Cardiac muscle cell (in vitro differentiated cells and primary cell): ENCODE measurements at places on chromosomes 7 and 10.

DNA sequence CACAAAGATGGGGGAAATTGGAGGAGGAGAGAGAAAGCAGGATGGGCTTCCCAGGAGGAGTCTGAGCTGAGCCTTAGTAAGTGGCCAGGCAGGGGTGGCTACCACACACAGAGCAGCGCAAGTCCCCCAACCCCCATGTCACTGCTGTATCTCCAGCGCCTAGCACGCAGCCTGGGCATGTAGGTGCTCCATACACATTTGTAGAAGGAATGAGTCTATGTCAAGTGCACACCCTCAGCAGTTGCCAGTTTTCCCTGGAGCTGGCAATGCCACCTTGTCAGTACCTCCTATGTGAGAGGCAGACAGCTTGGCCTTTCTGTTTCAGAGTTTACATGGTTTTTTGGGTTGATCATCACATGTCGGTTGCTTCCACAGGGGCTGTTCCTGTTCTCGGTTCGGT, 116.1 kb downstream of the CLEC2L start:
- no peak for DNase-seq

DNA sequence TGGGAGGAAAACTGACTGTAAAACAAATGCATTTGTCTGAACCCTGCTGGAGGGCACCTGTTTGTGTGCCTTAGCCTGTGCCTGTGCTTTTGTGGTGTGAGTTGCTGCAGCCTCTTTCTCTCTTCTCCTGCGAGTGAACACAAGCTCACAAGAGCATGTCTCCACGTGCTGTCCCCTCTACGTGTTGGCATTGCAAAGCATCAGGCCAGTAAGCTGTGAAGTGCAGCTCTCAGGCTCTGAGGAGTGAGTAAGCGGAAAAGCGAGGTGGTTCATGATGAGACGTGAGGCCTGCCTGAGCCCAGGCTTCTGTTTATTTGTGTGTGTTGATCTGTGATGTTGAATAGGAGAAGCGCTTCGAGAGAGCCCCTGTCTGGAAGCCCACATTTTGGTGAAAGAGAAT, 85.6 kb upstream of the PDCD4 start:
- DNase-seq = no peak

- DNase-seq = no peak
Measured at GRCh38 chr10:118332948-118333710, 9.0 kb downstream of the FAM204A start.

DNA sequence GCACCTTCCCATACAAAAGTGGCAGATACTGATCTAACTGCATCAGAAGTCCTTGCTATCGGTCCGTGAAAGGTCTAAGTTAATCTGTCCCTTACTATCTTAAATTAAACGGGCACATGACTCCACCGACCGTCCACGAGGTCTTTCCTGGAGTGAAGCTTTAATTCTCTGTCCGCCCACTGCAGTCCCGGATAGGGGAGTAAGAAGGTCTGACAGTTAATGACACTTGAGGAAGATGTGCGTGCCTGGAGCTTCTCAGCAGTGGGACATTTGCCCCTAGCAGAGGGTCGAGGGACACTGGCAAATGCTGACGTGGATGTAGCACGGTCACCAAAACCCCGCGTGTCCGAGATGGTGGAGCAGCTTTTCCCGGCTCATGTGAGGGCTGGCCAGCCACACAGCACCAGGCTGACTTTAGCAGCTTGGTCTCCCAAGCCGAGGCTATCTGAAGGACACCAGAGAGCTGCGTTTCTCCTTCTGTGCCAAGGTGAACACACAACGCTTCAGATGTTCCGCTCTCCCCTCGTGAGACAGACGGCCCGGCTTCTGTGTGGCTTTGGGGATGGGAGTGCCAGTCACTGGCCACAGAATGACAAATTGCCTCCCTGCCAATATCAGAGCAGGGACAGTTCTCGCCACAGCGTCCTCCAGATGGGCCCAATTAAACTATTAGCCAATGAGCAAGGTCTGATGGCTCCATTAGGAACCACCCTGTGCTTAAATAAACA, 86.6 kb downstream of the ADARB2 start:
- no peak for DNase-seq

DNA sequence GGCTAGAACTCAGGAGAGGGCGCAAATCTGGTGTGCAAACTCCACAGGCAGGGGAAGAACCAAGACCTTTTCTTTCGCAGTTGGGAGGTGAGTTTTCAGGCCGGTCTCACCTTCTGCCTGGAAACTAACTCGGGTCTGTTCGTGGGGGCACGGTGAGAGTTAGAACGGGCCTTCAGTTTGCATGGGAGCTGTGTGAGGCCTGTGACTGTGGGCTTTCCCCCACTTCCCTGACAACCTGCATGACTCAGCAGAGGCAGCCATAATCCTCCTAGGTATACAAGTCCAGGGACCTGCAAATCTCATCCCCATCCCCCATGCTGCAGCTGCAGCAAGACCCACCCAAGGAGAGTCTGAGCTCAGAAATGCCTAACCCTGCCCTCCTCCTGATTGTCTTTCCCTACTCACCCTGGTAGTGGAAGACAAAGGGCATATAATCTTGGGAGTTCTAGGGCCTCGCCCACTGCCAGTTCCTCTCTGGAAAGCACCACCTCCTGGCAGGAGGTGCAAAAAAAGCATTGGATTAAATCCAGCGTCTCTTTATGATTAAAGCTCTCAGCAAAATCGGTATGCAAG, 194.9 kb upstream of the ETV1 start:
- no peak for DNase-seq

GRCh38 chr7:4109481-4110110, 572.5 kb upstream of the FOXK1 start:
- DNase-seq = no peak

DNA sequence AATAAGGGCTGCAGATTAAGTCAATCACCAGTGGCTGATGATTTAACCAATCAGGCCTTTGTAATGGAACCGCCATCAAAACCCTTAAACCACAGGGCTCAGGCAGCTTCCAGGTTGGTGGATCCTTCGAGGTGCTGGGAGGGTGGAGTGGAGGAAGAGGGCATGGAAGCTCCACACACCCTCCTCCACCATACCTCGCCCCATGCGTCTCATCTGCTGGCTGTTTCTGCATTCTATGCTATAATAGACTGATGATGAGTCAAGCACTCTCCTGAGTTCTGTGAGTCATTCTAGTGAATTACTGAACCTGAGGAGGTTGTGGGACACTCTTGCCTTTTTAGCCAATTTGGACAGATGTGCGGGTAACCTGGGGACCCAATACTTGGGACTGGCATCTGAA, 43.9 kb downstream of the CHST15 start:
- DNase-seq = no peak

GRCh38 chr10:123284022-123284421, 129.8 kb downstream of the BUB3 start:
- no peak for DNase-seq
